ENCODE measurements at places on chromosomes 4 and X.

DNA sequence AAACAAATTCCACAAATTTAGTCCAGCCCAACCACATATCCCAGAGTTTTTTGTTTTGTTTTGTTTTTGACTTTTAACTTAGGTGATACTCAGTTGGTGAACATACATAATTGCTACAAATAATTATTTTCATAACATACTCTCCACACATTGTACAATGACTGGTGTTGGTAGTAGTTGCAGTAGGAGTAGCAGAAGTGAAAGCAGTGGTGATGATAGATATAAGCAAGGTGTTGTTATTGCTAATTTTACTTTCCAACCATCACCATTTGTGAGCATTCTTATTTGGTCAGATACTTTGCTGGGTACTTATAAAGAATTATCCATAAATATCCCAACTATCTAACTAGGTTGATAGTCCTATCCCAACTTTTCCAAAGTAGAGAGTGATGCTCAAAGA, 47.3 kb downstream of the ARHGAP24 start:
- DNase-seq = no peak

- DNase-seq = no peak
Observed at GRCh38 chrX:46326161-46326560, 219.1 kb downstream of the ZNF674 start.

- DNase-seq = peak; percentile 3
Observed at GRCh38 chrX:26783512-26784225, 567.7 kb downstream of the MAGEB5 start.

DNA sequence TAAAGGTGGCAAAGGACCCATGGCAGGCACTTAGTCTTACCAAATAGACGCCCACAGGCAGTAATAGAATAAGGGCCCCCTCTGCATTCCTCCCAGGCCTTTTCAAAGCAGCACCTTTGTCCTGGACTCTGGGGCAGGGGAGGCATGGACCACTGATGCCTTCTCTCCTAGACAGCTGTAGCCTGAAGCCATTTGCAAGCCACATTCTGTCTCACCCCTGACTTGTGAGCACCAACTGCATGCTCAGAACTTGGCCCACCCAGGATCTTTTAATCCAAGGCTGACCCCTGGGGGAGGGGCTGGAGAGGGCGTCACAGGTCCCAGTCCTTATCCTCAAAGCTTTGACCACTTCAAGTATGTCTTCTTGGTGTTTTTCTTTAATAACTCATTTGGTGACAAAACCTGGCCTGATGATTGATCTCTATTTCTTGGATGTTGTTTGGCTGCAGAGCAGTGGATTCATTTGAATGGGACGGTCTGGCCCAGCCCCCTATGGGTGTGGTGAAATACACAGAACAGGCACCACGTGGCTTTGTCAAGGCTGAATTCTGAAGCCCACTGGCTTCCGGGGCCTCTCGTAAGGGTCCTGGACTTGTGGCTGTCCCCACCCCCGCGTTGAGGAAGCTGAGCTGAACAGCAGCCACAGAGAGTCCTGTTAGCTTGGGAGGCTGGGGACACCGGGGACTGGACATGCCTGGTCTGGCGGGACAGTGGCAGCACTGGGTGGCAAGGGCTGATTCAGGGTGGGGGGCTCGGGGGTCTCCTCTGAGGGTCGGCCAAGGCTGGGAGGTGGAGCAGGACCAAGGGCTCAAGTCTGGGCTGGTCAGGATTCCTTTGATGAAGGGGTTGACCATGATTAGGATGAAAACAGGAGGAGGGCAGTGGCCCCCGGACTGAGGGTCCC, 36.6 kb downstream of the ADRA2C start:
- DNase-seq = no peak

DNA sequence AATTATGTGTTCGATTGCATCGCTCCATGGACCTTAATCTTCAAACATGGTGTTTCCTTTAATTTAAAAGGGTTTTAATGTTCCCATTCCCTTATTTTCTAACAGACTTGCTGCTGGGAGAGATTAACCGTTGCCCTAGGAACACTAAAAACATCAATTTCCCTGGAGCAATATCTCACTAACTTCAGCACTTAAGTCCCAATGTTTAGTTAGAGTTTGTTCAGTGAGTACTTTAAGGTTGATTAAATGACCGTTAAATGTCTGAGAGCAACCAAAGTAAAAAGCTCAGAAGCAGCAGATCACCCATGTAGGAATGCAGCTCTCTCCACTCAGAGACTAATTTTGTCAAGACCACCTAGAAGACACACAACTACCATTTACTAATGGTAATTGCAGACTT, 111.2 kb upstream of the PDE5A start:
- no peak for DNase-seq

GRCh38 chr4:153074486-153074885, 129.8 kb upstream of the TRIM2 start:
- DNase-seq = no peak

DNA sequence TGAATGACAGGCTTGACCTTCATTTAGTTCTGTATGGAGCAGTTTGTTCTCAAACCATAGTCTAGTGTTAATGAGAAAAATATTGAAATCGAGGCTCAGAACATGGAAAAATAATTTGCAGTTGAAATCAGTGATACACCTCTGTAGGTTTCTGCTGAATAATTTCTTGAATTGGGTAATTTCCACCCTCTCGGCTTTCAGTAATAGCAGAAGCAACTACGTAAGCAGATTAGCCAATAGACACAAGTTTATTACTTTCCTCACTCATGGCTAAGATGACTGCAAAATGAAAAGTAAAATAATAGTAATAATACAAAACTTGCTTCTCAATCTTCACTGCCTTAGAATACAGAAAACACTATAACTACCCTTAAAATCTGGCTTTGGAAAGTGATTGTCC, 46.0 kb downstream of the USP38 start:
- DNase-seq = no peak
